Stimulated activated CD4-positive, alpha-beta T cell treated with anti-CD3 and anti-CD28 coated beads, Interleukin-12 subunit alpha, Interleukin-12 subunit beta, amount 100 ng/mL, for 48 hours (primary cell): ENCODE measurements at places on chromosomes 7 and 10.

DNA sequence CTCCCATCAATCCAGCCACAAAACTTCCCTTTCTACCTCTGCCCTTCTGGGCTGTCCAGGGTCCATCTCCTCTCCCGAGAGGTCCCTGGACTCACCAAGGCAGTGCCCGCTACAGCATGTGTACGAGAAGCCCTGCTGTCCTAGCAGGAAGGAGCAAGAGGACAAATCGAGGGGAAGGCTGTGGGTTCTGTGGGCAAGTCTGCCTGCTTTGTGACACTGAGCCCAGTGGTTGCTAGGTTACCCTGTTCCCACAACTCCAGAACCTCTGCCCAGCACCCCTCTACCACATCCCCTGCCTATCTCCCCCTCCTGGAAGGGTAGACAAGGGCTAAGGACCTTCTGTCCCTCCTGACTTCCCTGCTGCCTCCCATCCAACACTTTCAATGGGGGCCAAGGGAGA, at the start of gene TBATA:
Gene TBATA (minus strand): TSS at position 188 of the 400 bp plus-strand sequence. CDS start 1,998 bp downstream, outside the sequence.
- no peak for DNase-seq

- DNase-seq, result no peak
Measured at GRCh38 chr7:91264924-91265681, 870 bp downstream of the FZD1 start.

GRCh38 chr10:30500963-30501504, 67.0 kb downstream of the MAP3K8 start:
- DNase-seq, result no peak

DNA sequence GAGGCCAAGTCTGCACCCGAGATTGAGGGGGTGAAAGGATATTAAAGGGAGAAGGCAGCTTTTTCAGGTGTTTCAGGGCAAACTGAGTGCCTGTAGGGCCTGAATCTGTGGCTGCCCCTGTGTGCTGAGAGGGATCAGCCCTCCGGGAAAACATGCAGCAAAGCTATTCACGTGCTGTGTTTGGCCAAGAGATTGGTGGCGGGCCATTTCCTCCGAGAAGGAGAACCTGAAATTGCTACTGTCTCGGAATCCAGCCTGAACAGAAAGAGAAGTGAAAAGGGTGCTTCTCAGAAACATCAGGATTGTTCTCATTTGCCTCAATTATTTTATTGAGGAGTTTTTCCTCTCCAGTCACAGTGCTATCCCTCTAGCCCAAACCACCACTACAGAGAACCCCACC, 16.0 kb downstream of the GIMAP5 start:
- no peak for DNase-seq

- no peak for DNase-seq
Measured at GRCh38 chr10:33804584-33804983, 470.1 kb upstream of the NRP1 start.

GRCh38 chr10:59290448-59290847, 71.9 kb downstream of the FAM13C start:
- DNase-seq, result no peak

DNA sequence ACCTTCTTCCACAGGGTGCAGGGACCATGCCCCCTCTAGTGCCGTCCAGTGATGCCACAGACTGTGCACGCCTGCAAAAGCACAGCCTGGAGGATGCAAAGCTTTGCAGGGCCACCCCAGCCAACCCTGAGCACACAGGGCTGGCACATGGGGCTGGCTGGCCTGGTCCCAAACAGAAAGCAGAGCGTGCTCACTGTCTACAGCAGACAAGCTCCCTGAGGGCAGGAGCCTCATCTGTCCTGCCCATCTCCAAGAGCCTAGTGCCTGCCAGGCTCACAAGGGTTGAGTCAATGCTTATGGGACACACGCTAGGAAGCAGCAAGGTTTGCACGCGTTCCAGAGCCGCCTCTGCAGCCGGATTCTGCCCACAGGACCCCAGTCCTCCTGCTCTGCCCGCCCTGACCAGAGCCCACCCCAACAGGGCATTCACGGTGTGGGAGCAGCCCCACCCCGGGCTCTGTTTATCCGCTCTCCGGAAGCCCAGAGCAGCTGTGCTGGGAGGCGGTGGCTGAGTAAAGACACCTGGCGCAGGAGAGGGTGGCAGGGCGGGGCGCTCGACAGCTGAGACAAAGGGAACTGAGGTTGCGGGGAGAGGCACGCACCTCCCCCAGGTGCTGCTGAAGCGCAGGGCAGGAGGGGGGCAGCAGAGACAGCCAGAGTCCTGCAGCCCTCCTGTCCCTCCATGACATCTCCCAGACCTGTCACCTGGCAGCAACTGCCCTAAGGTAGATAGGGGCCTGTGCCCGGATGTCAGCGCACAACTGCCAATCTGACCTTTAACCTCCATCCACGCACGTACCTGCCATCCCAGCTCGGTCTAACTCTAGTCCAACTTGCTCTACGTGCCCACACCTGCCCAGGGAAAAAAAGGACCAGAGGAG, 4.3 kb downstream of the KCNH2 start:
- DNase-seq, result no peak

- DNase-seq, result no peak
Measured at GRCh38 chr7:19107081-19107355, 10.4 kb downstream of the TWIST1 start.

GRCh38 chr7:36746347-36746746, 22.1 kb upstream of the AOAH start:
- DNase-seq, result no peak

DNA sequence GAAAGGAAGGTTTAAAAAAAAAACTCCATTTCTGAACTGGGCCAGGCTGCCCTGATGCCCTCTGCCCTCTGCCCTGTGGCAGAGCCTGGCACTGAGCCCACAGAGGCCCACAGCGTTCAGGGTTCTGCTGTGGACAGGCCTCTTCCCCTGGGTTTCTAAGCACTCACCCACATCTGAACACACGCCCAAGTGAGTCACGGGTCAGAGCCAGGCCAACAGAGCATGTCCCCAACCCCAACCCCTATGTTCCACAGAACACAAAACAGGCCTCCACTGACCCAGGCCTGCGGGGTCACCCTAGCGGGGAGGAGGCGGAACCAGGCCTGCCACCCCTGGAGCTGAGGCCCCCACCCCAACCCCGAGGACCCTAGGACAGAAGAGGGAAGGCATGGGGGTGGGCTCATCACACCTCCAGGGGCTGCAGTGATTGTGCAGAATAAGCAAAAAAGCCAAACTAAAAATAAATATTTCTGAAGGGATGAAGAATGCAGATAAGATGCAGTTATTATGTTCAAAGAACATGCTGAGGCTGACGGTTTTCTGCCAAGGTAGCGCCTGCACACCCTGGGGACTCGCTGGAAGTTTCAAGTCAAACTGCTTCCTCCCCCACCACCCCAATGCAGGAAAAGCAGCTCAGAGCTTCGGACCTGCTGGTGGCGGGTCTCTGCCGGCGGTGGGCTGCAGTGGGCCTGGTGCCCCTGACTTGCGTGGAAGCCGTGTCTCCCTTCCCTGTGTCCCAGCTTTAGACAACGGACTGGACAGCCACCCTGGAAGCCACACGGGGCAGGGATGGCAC, 5.4 kb downstream of the WDR86 start:
- no peak for DNase-seq

DNA sequence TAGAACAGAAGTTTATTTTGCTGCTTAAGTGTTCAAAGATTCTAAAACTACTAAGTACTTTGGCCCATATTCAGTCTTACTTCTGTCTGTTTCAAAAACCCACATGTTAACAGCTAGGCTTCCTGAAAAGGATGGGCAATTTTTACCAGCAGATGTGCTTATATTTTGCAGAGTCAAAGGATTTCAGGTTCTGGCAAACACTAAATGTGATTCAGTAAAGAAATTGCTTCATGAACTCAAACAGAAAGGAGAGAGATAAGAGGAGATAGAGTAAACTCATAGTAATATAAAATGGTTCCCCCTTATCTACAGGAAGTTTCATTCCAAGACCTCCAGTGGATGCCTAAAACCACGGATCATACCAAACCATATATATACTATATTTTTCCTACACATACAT, 248.5 kb downstream of the AGMO start:
- no peak for DNase-seq

DNA sequence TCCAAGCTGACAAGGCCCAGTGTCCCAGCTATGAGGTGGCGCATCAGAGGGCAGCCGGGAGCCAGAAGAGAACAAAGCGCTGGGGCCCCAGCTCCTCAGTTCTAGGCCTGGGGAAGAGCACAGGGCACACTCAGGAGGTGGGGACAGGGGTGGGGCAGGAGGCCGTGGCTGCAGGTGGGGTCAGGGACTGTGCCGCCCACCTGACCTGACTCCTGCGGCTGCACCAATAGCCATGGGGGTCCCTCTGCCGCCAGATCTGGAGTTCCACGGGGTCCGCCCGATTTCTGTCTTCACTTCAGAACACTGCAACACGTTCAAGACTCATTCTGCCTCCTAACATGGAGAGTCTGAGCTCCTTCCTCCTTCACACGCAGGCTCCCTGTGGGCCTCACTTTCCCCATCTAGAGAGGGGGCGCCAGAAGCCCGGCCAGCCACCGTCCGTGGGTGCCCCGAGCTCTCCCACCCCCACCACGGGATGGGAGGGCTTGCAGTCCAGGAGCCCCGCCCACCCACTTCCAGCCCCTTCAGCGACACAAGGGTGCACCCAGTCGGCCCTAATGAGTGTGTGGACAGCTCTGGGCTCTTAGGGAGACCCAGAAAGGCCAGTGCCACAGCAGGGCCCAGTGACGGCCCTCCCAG, 278.3 kb downstream of the MAD1L1 start:
- DNase-seq, result no peak
